NCI-H1417 treated with DMSO at 0.1 percent for 48 hours (cell line): ENCODE measurements at places on chromosomes 1 and 21.
A peak's percentile ranks its signal among the peaks of the same experiment; 100 is the strongest.

DNA sequence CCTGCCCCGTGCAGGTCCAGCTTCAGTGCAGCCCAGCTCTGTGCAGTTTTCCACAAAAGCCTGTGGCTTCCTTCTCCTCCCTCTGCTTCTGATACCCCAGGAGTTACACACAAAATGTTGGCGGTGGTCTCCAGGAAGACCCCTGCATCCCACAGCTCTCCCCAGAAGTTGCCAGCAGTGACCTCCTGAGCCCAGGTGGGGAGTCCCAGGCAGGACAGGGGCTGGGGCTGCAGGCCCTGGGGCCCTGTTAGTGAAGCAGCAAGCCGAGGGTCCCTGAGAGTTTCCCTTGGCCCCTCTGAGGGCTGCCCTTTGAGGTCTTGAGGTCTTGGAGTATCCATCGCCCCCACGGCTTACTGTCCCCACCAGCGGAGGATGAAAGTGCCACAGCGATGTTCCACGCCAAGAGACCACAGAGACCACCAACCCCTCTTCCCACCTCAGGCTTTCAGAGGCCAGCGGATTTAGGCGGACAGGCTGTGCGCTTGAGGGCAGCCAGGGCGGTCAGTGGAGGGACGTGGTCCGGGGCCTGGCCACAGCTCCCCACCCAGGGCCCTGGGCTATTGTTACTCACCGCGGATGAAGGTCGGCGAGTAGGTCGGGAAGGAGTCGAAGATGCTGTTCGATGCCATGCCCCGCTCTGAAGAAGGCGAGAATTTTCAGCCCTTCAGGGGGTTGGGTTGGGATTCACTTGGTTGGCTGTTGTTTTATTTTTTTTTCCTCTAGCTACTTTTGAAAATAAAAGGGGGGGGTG is 34.0 kb upstream of the RUNX3 start:
- DNase-seq = no peak

- no peak for DNase-seq
Observed at GRCh38 chr1:85027242-85027983, 20.9 kb downstream of the MCOLN3 start.

GRCh38 chr1:30758785-30759380 is 1.3 kb upstream of the LAPTM5 start:
- DNase-seq = no peak

DNA sequence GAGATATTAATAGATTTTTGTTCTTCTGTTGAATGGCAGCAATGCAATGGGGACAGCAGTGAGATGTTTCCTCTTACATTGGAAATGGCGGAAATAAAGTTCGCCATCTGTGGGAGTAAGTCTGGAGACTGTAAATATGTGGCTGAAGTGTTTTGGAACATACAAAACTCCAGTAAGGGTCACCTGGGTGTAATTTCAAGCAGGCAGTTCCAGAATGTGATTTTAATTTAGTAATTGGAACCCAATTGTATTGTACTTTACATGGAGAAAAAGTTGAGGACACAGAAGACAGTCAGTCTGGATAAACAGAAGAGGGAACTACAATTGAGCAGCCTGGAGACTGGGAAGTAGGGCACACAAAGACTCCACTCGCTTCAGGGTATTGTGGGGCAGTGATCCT is 108.6 kb downstream of the NTMT2 start:
- DNase-seq = no peak

- DNase-seq = no peak
Observed at GRCh38 chr1:90919190-90919719, 102.6 kb downstream of the ZNF644 start.

DNA sequence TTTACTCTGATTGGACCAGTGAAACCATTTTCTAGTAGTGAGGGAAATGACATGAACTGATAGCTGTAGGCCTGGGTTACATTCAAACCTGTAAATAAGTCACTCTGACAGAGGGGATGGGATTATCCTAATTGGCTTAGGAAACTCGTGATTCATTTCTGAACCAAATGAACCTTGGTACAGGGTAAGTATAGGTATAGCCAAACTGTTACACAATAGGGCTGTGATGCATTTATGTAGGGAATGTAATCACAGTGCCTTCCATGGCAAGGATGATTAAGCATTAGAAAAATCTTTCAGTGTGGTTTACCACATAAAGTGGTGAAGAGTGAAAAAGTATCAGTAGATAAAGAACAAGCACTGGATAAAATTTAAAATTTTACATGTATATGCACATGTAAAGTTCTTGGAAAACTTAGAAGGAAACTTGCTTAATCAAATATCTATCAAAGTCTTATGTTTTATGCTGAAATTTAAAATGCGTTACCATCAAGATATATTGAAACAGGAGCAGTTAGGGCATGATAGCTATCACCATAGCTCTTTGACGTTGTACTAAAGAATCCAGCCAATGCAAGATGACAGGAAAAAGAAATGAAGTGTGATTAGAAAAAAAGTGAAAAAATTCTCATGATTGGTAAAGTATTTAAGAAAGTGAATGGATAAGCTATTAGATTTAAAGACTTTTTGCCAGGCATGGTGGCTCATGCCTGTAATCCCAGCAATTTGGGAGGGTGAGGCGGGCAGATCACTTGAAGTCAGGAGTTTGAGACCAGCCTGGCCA is 63.0 kb downstream of the RABGAP1L start:
- no peak for DNase-seq

GRCh38 chr1:208525417-208525816 is 281.2 kb upstream of the PLXNA2 start:
- no peak for DNase-seq

DNA sequence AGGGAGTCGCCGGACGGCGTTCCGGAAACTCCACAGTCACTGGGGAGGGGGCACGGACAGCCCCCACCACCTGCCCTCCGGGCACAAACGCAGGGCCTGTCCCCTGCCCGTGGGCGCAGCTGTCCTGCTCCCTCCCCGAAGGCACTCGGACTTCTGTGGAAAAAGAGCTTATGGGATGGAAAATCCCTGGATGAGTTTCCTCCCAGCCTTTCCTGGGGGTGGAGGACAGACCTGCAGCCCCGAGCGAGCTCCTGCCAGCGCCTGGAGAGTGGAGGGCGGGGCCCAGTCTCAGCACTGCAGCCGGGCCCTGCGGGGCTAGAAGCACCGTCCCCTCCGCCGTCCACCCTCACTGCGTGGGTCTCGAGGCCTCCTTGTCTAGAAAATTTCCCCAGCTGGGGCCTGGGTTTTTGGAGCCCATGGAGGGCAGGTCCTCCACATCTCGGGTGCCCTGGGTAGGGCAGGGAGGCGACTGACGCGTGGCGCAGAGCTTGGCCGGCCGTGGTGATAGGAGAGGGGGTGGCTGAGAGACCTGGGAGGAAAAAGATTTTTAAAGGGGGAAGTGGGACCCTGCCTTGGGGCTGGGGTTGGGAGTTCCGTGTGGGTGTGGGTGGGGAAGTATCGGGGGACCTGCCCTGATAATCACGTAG is 6.4 kb upstream of the COL6A1 start:
- DNase-seq = no peak

DNA sequence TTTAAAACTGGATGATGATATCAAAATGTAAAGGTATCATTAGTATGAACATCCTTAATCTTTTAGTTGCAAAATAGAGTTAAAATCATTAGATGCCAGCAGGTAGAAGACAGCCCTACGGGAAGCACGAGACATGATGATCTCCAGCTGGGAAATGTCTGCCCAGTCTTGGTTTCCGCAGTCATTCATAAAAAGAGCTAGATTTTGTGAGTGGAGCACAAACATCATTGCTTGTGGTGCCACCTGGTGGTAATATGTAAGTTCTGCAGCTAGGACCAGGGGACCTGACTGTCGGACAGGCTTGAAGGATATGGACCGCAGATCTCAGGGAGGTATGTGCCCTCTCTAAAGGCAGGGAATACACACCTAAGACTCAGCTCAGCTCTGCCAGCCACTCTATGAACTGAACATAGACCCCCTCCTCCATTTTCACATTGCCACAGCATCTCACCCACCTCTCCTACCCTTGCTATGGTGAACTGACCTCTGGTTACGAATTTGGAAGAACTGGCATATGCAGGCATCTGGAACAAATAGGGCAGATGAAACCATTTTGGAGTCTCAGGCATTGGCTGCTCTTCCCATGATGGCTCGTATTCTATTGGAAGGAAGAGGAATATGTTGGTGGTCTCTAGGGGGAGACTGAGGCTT is 9.2 kb downstream of the FCMR start:
- DNase-seq = peak; percentile 46

- no peak for DNase-seq
Observed at GRCh38 chr1:159838715-159839114, 12.0 kb downstream of the SLAMF8 start.

DNA sequence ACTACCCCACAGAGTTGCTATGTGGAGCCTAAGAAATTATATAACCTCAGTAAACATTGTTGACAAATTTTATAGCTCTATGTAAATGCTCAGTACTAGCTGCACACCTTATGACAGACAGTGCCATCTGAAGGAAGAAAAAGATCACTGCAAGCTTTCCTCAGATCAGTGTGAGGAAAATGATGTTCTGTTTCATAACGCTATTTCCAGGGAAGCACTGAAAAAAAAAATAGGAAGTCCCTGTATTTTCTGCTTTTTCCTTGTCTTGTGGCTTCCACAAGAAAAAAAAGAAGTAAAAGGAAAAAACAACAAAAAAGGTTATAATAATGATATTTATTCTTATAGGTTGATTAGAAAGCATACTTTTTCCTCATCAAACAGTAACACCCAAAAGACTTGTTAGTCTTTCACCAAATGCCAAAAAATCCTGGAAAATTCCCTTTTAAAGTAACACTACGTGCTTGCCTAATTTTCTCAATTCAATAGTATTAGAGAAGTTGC is 23.2 kb downstream of the LYST start:
- DNase-seq = peak; percentile 14
